ENCODE measurements at places on chromosomes 5 and 9.

DNA sequence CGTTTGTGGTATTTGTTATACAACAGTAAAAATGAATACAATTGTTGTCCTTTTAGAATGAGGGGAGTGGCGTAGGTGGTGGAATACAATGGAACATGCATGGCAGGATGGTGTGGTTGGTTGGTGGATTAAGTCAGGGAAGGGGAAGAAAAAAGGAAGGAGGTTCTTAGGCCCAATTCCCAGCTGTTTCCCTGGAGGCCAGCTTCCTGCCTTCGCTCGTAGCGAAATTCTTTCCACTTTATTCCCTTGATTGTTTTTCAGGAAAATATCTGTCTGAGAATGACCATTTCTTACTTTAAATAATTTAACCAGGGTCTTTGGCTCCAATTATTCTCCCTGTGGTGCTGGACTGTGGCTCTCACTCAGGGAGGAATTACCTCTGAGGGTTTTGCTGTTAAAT is 24.1 kb upstream of the DMAC1 start:
- no peak for DNase-seq
- no peaks in the 10 kb centered on the region for H3K36me3 ChIP-seq
- no peaks in the 10 kb centered on the region for H3K4me1 ChIP-seq
- H3K27me3 ChIP-seq, result no peaks in the 10 kb centered on the region
- H3K4me3 ChIP-seq, result no peak overlapping the region
- no peak overlapping the region for H3K27ac ChIP-seq

DNA sequence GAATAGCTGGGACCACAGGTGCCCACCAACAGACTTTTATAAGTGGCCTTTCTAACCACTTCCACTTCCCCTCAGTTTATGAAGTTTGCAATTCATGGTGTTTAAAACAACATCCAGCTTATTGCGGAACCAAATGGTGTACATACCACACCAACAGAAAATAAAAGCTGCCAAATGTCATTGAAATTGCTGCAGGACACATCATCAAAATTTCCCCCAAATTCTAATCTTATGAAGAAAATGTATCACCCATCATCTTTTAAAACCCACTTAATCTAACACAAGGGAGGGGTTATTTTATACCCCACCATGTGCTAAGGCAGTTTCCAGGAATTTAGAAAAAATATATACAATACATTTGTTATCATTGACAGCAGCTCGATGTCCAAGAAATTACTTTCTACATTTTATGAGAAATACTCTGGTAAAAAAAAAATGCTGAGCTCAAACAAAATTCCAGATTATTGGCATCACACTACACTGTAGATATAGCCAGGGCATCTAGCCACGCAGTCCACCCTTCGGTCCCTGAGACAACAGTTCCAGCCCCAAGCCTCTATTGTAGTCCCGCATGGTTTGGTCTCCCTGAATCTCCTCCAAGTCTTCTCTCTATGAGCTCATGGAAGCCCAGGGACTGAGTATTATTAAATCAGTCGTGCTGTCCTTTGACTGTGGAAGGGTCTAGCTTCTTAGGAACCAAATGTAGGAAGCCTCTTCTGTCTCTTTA is 372.8 kb upstream of the SLC30A5 start:
- H3K27me3 ChIP-seq, result no peaks in the 10 kb centered on the region
- no peaks in the 10 kb centered on the region for H3K4me1 ChIP-seq
- DNase-seq, result no peak
- H3K4me3 ChIP-seq, result no peak overlapping the region
- no peaks in the 10 kb centered on the region for H3K36me3 ChIP-seq

DNA sequence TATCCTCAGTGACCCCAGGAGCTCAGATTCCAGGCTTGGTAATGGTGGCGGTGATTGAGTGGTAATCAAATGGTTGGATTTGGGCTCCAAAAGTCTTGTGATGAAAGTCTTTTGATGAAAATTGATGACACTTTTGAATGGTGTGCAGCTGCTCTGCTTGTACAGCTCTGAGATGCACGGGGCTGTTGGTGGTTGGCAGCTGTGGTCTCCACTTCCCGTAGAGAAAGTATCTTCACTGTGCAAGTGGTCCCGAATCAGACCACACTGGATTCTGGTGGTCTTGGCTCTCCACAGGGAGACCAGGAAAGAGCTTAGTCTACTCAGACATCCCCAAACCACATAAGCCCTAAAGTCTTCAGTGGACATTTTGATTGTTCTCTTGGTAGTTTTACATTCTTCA is 96.6 kb downstream of the MARCHF11 start:
- no peaks in the 10 kb centered on the region for H3K27me3 ChIP-seq
- no peak overlapping the region for H3K4me3 ChIP-seq
- H3K4me1 ChIP-seq, result no peaks in the 10 kb centered on the region
- DNase-seq, result no peak
- H3K27ac ChIP-seq, result no peak overlapping the region
- H3K36me3 ChIP-seq, result no peaks in the 10 kb centered on the region

DNA sequence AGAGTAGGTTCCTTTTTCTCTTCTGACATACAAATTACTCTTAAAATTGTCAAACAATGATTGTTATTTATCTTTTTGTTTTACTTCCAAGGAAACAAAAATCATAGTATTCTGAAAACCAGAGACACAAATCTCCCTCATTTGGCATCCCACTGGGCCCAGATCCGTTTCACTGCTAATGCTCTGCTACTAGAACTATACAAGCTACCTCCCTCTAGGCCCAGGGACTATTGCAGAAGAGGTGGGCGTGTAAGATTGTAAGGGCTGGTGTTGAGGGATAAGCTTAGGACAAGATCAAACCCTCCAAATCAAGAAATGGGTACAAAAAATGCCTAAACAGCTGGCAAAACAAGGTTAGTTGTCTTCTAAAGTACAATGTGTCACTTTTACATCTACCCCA is 928.9 kb upstream of the CDH10 start:
- no peaks in the 10 kb centered on the region for H3K4me1 ChIP-seq
- H3K4me3 ChIP-seq, result no peak overlapping the region
- H3K27ac ChIP-seq, result no peak overlapping the region
- no peak for DNase-seq

DNA sequence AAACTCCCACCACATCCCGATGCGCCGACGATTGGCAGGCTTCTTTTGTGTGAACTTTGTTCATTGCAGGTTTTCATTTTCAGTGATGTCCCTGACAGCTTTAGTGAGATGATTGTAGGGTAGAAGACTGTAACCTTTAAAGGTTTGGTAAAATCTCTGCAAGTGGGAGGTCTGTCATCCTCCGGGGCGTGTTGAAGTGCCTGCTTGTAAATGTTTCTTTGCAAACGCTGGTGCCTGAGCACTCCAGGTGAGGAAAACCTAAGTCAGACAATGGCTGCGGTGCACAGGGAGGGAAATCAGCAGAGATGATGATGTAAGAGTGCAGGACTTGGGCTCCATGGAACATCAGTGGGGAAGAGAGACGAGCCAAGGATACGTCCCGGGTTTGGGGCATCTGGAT is 228.1 kb downstream of the DRD1 start:
- no peak overlapping the region for H3K4me3 ChIP-seq
- no peaks in the 10 kb centered on the region for H3K36me3 ChIP-seq
- H3K27ac ChIP-seq, result peak overlapping the region; percentile 72
- DNase-seq, result no peak
- H3K27me3 ChIP-seq, result no peaks in the 10 kb centered on the region
- peaks cover 51% of the 10 kb centered on the region for H3K4me1 ChIP-seq

DNA sequence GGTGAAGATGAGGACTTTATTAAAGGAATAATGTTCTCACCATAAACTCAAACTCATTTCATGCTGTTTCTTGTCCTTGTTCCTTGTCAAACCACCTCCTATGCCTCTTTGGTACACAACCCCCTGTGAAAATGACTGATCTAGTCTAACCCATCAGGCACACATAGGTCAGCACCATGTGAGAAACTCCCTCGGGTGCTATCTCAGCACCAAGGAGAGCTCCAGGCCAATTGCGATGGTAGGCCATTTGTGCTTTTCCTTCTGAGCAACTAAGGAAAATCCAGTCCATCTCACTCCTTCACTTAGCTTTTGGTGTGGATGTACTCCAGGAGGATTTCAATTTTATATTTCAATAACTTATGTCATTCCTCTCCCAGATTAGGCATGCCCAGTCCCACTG is 199.8 kb downstream of the ZNF608 start:
- H3K27me3 ChIP-seq, result no peaks in the 10 kb centered on the region
- no peak overlapping the region for H3K4me3 ChIP-seq
- no peaks in the 10 kb centered on the region for H3K36me3 ChIP-seq

DNA sequence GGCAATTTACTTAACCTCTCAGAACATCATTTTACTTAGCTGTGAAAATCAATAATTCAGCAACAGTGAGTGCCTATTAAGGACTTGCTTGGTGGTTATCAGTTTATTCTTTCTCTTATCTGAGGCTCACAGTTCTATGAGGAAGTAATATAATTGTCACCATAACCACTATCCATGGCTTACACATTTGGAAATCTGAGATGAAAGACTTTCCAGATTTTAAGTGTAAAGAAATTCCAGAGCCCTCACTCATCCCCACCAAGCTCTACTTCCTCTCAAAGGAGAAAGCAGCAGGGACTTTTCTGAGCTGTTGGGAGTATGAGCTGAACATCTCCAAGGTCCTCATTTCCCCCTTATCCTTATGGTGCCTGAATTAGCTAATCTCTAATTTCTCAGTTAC is 321.5 kb downstream of the FBXL7 start:
- no peak overlapping the region for H3K4me3 ChIP-seq
- peaks cover 9% of the 10 kb centered on the region for H3K4me1 ChIP-seq
- no peak overlapping the region for H3K27ac ChIP-seq

DNA sequence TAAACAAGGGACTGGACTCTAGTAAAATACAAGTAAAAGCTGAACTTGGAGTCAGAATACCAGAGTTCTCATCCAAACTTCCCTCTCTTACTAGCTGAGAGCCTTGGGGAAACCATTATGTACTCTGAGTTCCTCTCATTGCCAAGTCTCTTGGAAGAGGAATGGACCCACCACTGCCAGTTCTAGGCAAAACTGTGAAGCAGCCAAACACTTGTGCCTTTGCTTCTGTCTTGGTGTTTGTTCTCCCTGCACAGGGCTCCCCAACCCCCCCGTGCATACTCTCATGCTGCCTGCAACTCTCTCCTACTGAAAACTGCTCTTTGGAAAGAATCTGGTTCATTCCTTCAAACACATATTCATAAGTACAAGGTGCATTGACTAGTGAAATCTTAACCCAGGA is 102.6 kb downstream of the PDZD2 start:
- peak overlapping the region; percentile 18 for H3K27ac ChIP-seq
- no peak overlapping the region for H3K4me3 ChIP-seq
- H3K27me3 ChIP-seq, result no peaks in the 10 kb centered on the region
- H3K36me3 ChIP-seq, result no peaks in the 10 kb centered on the region
- no peak for DNase-seq
- H3K4me1 ChIP-seq, result peaks cover 10% of the 10 kb centered on the region

DNA sequence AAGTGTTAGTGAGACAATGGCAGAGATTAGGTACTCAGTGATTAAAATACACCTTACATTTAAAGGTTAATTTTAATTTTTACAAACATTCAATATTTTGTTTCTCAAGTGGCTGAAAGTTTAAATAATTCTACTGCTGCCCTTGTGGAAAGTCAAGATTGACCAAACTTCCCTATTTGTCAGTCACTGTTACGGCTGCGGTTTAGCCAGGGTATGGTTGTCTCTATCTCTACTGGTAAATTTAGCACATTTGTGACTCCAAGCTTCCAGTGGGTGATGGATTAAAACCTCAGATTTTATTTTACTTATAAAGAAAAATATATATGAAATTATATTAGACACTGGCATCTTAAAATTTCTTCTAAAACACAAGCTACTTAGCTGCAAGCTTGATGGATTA is 368.4 kb downstream of the CDH18 start:
- no peaks in the 10 kb centered on the region for H3K4me1 ChIP-seq
- DNase-seq, result no peak
- no peak overlapping the region for H3K27ac ChIP-seq
- no peaks in the 10 kb centered on the region for H3K27me3 ChIP-seq
- no peaks in the 10 kb centered on the region for H3K36me3 ChIP-seq
- no peak overlapping the region for H3K4me3 ChIP-seq

DNA sequence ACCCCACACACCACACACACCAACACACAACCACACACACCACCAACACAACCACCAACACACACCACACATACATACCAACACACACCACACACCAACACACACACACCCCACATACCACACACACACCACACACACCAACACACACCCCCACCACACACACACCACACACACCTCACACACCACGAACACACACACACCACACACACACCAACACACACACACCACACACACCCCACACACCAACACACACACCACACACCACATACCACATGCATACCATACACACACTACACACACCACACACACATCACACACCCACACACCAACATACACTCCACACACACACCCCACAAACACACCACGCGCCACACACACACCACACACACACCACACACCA is 171.4 kb downstream of the GOLPH3 start:
- no peak for DNase-seq
- H3K27ac ChIP-seq, result no peak overlapping the region
- no peaks in the 10 kb centered on the region for H3K4me1 ChIP-seq
- H3K4me3 ChIP-seq, result no peak overlapping the region
- H3K27me3 ChIP-seq, result no peaks in the 10 kb centered on the region
- H3K36me3 ChIP-seq, result no peaks in the 10 kb centered on the region

All from ascending aorta (tissue), 2 donors.